ENCODE measurements at places on chromosomes 3 and 15. TPM values are rescaled to one million over a fixed set of nuclear protein-coding genes. Genes with fewer than 3 reads are reported as not detected.

COLQ gene
- 7.3 TPM for total RNA-seq

DNA sequence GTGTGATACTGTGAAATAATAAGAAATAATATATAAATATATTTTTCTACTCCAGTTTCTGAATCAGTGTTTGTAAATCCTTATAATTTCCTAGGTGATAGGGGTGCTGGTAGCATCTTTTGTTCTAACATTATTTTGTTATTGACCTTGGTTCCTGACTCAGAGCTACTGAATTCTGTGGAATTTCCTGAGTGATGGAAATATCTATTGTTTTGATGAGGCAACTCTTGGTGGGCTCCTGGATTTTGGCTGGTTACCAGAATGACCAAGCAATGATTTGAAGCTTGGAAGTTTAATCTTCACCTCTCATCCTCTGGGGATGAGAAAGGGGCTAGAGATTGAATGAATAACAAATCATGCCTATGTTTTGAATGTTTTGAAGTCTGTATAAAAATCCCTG lies 377.3 kb downstream of the LPP start:
- no peak for DNase-seq

SNX22 gene
- total RNA-seq = 1.9 TPM

- DNase-seq = no peak
These were observed 97.5 kb upstream of the TPM1 start for GRCh38 chr15:62945063-62945462.

DNA sequence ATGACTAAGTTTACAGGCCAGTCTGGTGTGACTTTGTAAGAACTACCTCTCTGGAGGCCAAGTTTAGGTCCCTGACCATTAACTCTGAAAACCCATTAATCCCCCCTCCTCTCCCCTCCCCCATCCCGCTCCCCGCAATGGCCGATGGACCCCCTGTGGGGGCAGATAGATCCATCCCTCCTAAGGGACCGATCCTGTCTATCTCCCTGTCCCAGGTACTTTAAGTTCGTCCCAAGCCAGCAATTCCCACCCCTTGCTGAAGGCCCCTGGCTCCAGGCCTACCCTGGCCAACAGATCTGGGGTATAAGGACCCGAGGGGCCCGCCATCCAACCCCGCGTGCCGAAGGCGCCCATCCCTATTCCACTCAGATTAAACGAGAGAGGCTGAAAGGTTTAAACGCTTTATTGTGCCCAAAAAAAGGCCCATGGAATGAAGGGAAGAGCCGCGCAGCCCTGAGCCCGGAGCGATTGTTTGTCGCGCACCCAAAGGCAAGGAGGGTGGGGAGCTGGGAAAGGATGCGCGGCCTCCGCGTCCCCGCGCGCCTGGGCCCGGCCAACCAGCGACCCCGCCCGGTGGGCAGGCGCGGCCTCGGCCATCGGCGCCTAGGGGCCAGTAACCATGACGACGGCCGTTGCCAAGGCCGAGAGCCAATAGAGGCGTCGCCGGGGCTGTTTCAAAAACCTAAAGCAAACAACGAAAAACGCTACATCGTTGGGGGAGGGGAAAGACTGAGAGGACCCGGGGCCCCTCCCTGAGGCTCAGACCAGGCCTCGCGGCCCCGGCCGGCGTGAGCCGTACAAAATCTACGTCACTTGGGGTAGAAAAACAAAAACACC lies 35.9 kb downstream of the HMCES start:
- DNase-seq = peak; percentile 96

GPR156 gene
- total RNA-seq = 1.2 TPM

SOX2 gene
- 3.7 TPM for total RNA-seq

GRCh38 chr3:51471775-51472652 lies 27.8 kb downstream of the DCAF1 start:
- DNase-seq = no peak

DNA sequence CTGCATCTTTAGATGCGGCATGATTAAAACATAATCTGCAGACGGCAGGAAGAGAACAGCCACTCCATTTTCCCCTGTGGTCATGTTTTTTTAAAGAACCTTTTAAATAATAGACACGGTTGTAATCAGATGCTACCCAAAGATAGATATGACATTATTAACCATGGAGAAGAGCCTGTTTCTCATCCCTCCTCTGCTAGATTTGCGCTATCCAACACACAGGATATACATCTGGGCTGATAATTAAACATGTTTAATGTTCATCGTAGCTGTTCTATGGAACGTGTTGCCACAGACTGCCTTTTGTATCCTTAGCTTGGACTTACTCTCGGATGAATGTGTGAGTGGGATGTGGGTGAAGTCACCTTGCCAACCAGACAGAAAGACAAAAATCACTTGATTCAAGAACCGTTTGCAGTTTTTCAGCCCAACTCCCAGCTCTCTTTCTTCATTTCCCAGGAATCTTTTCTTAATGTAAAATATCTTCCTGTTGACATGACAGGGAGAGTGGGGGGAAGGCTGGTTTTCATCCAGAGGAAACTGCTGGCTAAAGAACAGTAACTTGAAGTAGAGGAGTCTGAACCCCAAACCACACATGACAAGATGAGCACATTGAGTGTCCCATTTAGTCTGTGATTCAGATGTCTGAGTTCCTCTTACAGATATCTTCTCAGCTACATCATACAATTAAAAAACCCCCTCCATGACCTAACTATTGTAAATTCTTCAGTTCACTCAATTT lies 118.6 kb upstream of the PRICKLE2 start:
- peak; percentile 35 for DNase-seq

ADCY5 gene
- 3.9 TPM for total RNA-seq

- no peak for DNase-seq
These were observed 26.5 kb downstream of the IQSEC1 start for GRCh38 chr3:13046569-13047274.

GRCh38 chr3:42001777-42002176 lies 39.9 kb upstream of the ULK4 start:
- DNase-seq = no peak

DNA sequence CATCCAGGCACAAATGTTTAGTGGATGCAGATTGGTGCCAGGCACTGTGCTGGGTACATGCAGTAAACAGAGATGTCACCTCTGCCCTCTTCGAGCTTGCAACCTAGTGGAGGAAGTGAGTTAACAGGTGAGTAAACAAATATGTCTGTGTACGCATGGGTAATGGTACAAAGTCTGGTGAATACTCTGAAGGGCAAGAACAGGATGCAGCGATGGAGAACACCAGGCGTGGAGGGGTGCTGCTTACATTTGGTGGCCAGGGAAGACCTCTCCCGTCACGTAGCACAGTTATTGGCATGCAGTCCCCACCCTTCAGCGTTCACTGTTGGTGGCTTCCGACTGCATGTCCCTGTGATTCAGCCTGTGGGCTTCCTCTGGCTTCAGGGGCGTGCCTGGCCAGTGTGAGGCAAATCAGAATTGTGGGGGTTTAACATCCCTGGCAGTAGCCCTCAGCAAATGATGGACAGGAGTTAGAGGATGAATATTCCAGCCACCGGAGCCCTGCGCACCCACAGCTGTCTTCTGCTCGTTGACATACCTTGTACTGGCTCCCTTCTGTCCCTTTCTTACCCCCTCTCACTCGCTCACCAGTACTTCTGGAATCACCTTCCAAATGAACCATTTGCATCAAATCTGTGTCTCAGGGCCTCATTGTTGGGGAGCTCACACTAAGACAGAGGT lies 9.1 kb upstream of the HDAC11 start:
- DNase-seq = no peak

ZNF106 gene
- 46.2 TPM for total RNA-seq

CD276 gene
- 133 TPM for total RNA-seq

CATSPER2 gene
- total RNA-seq = 3.0 TPM

DNA sequence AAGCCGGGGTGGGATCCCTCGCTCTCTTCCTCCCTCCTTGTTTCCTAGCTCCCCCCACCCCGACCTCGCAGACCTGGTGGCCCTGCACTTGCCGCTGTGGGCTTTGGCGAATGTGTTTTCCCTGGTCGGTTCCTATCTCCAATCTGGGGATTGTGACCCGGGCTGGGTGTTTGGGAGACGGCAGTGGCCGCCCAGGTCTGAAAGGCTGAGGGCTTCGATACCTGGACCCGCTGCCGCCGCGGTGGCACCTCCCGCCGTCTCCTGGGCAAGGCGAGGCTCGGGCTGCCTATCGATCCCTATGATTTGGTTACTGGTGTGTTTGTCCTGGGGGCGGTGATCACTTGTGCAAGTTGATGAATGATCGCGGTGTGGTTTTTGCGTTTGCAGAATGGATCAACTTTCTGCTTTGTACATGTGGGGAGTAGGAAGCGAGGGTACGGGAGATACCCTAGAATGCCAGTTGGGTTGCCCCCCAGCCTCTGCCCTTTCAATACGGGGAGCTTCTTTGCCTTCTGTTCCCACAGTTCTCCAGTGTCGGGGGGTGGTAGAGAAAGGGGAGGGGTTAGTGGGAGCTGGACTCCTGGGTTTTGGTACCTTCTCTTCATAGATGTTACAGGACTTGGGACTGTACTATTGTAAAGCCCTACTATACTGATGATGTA lies 3.0 kb downstream of the BBX start:
- peak; percentile 80 for DNase-seq

TM4SF4 gene
- not detected for total RNA-seq

SGO1 gene
- 44.8 TPM for total RNA-seq

DNA sequence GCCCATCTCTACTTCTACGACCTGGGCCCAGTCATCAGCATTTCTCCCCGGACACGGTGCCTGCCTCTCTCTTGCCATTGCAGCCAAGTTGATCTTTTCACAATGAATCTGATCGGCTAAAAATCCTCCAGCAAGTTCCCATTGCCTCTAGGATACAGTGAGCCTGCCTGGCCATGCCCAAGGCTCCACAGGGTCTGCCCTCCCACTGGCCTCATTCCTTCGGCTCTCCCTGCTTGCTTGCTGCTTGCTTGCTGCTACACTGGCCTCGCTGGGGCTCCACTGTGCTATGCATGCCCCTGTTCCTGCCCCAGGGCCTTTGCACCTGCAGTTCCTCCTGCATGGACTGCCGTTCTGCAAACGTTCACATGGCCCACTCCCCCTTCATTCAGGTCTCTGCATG lies 2.0 kb downstream of the ABTB1 start:
- peak; percentile 31 for DNase-seq

DNA sequence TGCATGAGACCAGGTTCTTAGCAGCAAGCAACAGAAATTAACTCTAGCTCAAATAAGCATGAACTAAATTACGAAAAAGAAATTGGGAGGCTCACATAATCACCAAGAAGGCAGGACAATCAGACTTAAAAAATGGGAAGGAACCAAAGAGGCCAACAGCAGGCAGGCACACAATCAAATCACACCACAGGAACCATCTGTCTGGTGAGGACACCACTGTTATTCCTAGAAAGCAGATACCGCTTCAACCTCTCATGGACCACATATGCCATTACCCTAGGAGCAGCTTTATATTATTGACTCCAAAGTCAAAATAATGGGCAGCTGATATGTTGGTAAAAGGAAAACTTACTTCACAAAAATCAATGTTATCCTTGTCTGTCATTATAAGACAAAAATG lies 51.6 kb downstream of the SUCLG2 start:
- no peak for DNase-seq

ROBO2 gene
- total RNA-seq = 1.4 TPM

PCOLCE2 gene
- 18.0 TPM for total RNA-seq

GRCh38 chr3:177606891-177607290 lies 409.6 kb upstream of the TBL1XR1 start:
- DNase-seq = no peak

DNA sequence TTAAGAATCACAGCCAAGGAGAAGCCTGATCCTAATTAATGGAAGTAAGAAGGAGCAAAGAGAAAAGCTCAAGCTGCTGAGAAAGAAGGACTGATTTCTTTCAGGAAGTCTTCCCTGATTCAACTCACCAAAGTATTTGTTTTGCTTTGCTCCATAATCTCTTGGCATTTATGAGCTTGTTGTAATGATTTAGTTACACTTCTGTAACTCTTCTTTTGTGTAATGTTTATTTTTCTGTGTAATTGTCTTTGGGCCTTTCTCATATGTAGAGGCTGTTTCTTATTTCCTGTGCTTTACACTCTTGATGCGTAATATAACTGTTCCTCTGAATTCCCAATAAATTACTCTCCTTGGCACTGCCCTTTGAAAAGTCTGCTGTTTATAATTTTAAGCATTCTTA lies 80.0 kb downstream of the COL6A5 start:
- no peak for DNase-seq

- no peak for DNase-seq
These were observed 117.7 kb downstream of the DNAJB8 start for GRCh38 chr3:128348805-128349531.

- peak; percentile 88 for DNase-seq
These were observed 731 bp downstream of the FYTTD1 start for GRCh38 chr3:197750396-197750831.
